Right cardiac atrium (tissue), 5 donors: ENCODE measurements at places on chromosomes 7 and 10. TPM values are rescaled to one million over a fixed set of nuclear protein-coding genes. Genes with fewer than 3 reads are reported as not detected.
A peak's percentile ranks its signal among the peaks of the same experiment; 100 is the strongest.

DNA sequence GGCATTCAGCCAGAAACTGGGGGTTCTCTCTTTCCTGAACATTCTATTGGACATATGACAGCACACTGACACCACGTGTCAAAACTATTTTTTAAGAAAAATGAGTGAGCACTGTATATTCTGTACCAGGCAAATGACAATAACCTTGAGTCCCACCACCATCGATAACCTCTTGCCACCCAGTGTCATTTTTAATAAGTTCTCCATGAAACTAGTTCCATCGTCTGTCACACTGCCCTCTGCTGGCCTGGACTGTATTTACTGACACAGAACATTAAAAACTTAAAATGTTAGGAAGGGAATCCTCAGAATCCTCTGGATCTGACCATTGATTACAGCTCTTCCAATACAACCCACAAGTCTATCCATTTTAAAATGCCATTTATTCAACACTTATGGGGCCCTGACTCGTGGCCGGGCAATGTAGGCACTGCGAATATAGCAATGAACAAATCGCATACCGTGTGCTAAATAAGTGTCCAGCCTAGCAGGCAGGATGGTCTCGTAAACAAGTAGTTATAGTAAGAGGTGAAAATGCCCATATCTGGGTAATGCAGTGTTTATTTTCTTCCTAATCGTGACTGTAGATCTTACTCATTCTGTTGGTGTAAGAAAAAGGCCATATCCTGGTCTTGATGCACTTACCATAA lies 35.9 kb upstream of the CACNB2 start:
- DNase-seq, result peak; percentile 84

DNA sequence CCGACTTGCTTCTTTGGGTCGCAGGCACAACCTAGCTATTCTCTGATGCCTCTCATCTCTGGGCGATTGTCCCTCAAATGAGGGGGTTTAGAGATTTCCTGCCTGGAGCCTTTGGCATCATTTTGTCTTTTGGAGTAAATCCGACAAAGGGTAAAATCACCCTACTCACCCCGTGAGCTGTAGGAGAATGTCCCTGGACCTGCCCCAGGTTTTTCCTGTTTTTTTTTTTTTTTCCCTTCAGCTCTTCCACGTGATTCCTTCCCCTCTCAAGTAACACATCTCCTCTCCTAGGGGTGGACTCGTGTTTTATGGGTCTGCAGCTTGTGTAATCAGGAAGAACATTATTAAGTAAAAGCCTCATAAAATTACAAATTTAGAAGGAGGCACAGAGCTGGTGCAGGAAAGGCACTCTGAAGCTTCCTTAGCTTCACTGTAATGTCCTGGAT lies 128.4 kb upstream of the ZNF746 start:
- no peak for DNase-seq

DNA sequence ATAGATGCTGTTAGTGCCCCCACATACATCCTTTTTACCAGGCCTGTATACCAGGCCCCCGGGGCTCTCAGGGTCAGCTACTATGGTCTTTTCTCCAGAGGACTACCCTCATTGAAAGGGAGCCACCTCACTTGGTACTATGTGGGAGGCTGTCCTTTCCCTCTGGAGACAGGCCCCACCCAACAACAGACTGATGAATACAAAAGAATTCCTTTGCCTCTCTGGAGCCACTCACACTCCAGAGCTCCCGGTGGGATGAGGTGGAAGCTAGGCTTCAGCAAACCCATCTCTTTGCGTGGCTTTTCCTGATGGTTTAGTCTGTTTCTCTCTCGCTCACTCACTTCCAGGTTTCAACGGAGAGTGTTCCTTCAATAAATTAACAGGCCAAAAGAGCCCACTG lies 30.3 kb downstream of the ANKMY2 start:
- no peak for DNase-seq

DNA sequence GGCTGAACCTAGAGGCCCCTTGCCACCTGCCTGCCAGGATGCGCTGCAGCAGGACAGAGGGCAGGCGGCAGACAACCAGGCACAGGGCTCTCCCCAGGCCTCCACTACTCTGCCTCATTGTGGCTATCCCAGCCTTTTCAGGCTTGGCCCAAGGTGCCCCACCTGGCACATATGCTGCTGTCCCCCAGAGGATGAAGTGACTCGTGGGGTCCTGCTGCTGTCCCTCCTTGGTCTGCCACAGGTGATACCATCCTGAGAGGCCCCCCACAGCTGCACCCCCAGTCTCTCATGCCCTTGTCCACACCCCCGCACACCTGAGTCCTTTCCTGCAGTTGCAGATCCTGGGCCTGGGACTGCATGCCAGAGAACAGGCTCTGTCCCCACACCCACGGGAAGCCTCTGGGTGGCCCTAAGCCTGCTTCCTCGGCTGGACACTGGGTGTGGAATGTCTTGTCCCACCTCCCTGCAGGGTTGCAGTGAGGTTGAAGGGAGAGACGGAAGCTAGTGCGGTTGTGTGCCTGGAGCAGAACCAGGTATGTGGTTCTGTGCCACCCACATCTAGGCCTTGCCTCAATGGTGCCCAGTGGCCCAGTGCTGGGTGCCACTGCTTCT lies 55.3 kb downstream of the RASGEF1A start:
- no peak for DNase-seq

GRCh38 chr7:4386190-4386589 lies 295.9 kb upstream of the FOXK1 start:
- no peak for DNase-seq

DNA sequence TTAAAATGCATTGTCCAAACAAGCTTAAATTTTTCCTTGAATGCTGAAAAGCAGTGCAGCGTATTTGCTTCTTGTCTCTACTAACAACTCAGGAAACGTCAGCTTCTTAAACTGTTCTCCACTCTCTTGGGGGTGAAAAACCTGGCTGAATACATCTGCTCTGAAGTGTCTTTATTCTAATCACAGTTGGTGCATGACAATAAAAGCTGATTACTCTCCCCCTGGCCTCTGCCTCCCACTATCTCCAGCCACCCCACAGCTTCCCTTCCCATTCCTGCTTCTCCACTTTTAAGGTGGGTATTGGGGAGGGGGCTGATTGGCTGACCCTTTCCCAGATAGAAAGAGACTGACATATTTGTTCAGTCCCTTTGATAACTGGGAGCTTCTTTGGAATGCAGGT lies 456.0 kb downstream of the SORCS1 start:
- DNase-seq, result no peak

DNA sequence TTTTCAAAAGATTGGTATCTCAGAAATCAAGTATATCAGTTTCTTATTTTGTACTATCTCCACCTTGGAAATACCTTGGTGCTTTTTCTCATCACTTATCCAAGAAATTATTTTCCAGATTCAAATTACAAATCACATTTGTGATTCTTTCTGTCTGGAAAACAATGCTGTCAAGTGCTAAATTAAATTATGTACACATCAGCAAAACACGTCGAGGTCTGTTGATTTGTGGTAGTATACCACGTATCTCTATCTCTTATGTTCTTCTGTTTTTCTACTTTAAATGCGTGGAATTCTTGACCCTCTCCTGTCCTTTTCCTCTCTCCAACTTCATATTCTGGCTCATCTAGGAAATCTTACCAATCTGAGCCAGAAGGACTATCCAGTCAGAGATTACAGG lies 214.5 kb downstream of the PTN start:
- no peak for DNase-seq

DNA sequence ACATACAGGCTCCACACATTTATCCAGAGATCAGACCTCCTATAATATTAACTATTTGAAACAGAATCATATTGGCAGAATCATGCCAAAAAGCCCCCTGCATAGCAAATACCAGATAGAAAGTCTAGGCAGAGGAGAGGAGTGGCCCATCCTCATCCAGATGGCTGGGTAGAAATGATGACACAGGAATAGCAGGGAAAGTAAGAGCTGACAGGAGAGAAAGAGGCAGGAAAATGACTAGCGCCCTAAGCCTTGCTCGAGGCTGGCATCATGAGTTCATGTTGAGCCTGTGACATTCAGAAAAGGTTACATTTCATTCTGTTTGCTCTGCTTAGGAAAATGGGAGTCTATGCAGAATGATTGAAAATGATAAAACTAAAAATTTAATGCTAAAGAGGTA lies 27.6 kb downstream of the WIPF3 start:
- DNase-seq, result no peak

GRCh38 chr10:116070743-116071320 lies 202.2 kb downstream of the GFRA1 start:
- DNase-seq, result no peak

- no peak for DNase-seq
Observed at GRCh38 chr7:29565634-29565981, 2.0 kb downstream of the PRR15 start.

- no peak for DNase-seq
Observed at GRCh38 chr10:131006458-131007256, 304.9 kb downstream of the TCERG1L start.

- no peak for DNase-seq
Observed at GRCh38 chr10:103168438-103168837, 24.6 kb downstream of the NT5C2 start.

GRCh38 chr10:61993711-61994401 lies 92.4 kb downstream of the ARID5B start:
- no peak for DNase-seq

DNA sequence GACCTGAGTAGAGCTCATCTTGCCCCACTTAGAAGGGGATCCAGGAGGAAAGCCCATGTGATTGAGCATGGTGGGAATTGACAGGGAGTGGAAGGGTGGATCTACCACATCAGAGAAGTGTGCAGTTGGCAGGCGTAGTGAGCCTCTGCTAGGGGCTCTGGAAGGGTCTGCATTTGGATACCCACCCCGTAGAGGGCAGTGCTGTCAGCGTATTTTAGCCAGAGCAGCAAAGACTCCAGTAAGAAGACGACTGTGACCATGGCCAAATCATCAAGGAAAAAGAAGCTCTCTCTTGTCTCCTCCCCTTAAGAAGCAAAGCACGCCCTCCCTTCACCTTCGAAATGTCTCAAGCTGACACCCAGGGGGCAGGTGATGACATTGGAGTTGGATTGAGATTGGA lies 68.8 kb upstream of the INHBA start:
- DNase-seq, result no peak

- DNase-seq, result peak; percentile 74
Observed at GRCh38 chr7:50721661-50722259, 60.9 kb downstream of the GRB10 start.

DNA sequence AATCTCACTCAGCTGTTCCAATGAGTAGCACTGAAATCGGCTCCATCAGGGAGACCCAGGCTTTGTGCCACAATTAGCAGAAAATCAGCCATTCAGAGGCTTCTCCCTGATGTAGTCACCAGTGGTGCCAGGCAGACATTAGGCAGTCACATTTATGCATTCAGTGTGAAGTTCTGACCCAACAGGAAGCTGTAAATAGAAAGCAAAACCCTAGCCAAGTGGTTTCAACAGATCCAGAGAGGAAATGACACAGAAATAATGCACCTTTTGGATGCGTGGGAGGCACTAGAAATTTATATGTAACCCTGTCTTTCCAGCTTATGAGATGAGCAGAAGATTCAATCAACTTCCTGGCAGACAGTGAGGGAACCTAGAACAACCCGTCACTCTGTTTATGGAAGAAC lies 186.4 kb downstream of the PDE1C start:
- peak; percentile 51 for DNase-seq

GRCh38 chr10:9824631-9825071 lies 1193.0 kb upstream of the CELF2 start:
- DNase-seq, result no peak

DNA sequence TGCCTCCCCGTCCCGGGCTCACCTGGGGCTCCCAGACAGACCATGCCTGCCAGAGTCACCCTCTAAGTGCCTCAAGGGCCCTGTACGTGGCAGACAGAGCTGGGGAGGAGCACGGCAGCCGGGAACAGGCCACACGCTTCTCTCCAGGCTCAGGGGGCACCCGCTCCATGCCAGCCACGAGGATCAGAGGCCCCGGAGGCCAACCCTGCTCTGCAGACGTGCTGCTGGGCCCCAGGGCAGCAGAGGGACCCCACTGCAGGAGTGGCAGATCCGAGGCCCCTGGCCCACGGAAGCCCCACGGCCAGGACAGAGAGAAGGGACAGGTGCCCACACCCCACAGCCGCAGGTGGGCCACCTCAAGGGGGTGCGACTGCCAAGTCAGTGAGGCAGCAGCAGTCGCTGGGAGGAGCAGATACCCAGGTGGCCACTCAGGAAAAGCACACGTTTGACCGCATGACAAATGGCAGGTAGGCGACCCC lies 58.4 kb upstream of the TNRC18 start:
- DNase-seq, result no peak

DNA sequence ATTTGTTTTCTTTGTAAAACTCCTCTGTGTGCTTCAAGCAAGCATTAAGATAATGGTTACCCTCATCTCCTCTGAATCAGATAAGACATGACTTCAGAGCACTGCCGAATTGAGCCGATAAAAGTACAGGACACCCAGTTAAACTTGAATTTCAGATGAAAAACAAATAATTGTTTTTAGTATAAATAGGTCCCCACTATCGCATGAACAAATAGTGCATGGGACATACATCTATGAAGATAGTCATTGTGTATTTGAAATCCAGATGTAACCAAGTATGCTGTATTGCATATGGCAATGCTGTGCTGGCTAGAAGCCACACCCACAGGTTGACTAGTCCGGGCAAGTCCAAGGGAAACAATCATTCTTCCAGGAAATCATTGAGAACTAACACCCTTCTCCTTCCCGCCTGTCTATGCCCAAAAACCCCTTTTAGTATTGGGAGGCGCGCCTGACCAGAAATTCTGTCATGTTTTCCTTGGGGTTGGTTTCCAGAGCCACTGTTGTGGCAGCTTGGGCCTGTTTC lies 12.6 kb upstream of the FGFR2 start:
- DNase-seq, result no peak

DNA sequence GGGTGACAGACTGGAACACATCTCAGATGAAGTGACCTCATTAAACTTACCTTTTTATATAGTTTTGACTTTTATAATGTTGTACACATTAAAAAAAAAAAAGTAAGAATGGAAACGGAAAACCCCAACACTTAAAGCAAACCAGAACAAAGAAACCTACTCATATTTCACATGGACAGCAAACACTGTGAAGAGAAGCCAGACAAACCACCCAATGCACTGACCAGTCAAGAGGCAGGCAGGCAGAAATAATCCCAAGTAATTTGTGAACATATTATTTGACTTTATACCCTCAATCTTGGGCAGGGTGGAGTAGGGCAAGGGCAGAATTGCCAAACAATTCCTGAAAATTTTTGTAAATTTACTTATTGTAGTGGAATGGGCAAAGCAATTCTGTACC lies 39.8 kb downstream of the WAPL start:
- DNase-seq, result no peak

DNA sequence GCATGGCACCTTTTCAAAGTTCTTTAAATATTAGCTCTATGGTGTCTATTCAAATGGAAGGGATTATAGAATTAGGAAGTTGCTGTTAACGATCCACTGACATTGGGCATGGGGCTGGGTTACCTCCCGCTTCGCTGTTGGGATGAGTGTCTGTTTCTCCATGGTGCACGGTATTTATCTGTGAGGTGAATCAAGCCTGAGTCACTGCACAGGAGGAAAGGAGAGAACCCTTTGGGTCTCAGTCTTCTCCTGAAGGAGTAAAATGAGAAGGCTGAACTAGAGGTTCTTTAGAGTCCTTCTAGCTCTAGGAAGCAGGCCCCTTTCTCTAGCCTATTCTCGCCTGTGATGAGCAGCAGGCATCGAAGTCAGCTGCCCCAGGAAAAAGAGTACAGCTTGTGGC lies 7.3 kb downstream of the JCAD start:
- no peak for DNase-seq

- DNase-seq, result no peak
Observed at GRCh38 chr7:129271500-129272355, 46.9 kb downstream of the AHCYL2 start.

TMEM130 gene
- not detected for total RNA-seq

C7orf33 gene
- total RNA-seq, result not detected

ATRNL1 gene
- total RNA-seq, result 2.0 TPM

FXYD4 gene
- not detected for total RNA-seq

TRPV5 gene
- not detected for total RNA-seq

TAS2R41 gene
- not detected for total RNA-seq

NPTX2 gene
- 3.3 TPM for total RNA-seq

PRSS37 gene
- not detected for total RNA-seq

SLC26A3 gene
- not detected for total RNA-seq
